ENCODE measurements at places on chromosomes 3 and 15.

- no peak for DNase-seq
Observed at GRCh38 chr3:182063742-182064141, 352.0 kb downstream of the SOX2 start.

DNA sequence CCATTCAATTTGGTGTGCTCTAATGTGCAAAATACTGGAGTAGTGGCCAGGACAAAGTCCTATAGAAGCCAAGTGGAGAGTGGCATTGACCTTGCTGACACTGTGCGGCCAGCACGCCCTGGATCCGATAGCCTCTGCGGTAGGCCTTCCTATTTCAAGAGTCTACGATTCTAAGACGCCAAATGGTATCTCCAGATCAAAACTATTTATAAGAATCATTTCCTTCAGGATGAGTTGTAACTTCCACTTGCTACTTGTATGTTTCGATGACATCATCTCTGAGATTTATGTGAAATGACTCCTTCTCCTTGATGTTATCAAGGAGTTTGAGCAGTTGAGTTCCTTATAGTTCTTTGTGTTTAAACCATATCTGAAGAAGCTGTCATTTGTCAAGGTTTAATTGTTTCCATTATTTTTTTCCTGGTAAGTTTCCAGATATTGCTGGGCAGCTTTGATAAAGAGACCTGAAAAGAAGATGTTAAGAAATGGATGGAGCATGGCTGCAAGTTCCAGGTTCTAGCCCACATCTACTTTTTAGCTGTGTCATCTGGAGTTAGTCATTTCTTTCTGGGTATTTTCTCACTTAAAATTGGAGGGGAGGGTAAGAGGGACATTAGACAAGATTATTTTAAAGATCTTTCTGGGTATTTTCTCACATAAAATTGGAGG lies 71.8 kb downstream of the TMEM44 start:
- no peak for DNase-seq

- DNase-seq, result no peak
Observed at GRCh38 chr3:146241523-146242240, 9.2 kb downstream of the PLSCR4 start.

DNA sequence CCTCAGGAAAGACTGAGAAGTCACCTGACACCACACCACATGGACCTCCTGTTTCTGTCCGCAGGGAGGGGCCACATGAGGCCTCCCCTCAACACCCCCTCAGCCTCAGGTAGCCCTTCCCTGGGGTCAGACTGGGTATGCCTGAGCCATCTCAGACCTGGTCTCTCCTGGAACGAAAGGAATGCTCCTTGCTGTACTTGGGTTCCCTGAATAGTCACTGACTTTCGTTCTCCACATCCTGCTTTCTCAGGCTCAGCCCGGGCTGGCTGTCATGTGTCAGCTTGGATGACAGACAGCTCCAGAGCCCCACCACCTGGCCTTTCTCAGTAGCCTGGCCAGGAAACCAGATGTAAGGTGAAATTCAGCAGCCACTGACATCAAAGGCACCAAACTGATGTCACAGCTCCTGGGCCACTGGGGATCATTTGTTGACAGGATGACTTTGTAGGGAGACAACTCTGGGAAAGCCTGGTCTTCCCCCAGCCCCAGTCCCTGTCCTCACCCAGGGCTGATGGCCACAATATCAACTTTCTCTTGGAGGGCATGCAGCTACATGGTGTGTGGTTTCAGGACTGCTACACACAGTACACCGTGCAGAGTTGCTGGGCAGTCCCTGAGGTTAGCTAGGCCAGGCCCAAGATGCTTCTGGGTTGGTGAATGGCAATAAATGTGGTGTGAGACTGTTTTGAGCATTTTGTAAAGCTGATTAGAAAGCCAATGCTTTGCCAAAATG lies 141.4 kb upstream of the MRPS22 start:
- DNase-seq, result no peak

DNA sequence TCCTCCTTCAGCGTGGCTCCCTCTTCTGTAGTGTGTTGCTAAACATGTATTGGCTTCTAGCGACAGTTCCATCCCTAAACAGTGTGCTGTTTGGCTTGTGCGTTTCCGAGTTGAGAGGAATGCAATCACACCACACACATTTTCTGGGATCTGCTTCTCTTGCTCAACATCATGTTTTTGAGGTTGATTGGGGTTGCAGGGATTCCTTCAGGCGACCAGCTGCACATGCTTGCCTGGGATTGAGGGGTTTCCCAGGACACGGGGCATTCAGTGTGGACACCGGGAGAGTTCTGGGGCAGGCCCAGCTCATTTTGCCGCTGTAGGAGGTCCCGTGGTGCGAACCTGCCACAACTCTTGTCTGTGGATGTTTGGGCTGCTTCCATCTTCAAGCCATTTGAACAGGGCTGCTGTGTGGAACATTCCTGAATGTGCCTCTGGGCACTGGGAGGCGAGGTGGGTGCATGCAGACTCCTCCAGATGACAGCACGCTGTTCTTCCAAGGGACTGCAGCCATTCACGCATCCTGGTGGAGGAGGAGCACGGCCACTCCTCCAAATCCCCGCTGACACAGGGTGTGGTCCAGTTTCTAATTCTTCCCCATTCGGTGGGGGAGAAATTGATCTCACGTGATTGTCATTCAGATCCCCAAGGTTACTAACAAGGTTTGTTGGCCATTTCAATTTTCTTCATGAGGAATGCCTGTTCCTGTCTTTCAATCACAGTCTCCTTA lies 82.8 kb downstream of the PLXNA1 start:
- DNase-seq, result no peak

- DNase-seq, result no peak
Observed at GRCh38 chr3:35262406-35262805, 376.9 kb upstream of the ARPP21 start.

- DNase-seq, result no peak
Observed at GRCh38 chr3:196360586-196360985, 22.4 kb upstream of the TM4SF19 start.

GRCh38 chr15:90550919-90551318 lies 21.2 kb downstream of the CRTC3 start:
- DNase-seq, result no peak

- DNase-seq, result no peak
Observed at GRCh38 chr3:187430576-187430975, 62.4 kb downstream of the RTP4 start.

GRCh38 chr3:119219069-119219468 lies 21.6 kb downstream of the B4GALT4 start:
- peak; percentile 37 for DNase-seq
